Cardiac septum (tissue), 1 donor: ENCODE measurements at places on chromosomes 4 and X. TPM values are rescaled to one million over a fixed set of nuclear protein-coding genes. Genes with fewer than 3 reads are reported as not detected.

DNA sequence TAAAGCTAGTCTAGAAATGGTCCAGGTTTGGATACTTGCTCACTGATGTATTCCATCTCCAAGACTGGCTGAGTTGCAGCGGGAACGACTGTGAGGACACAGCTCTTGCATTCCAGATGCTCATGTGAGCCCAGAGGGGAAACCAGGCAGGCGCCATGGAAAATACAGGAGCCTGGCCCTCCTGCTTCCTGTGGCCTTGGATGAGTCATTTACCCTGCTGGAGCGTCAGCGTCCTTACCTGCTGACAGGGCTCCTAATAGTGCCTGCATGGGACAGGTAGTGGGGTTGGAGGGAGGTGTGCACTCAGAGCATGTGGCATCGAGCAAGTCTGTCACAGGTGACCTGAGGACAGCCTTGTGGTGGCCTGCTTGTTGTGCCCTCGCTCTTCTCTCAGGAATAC lies 69.4 kb downstream of the NSG1 start:
- DNase-seq: no peak

- DNase-seq: no peak
Observed at GRCh38 chrX:136431625-136432024, 56.1 kb upstream of the BRS3 start.

SLC25A53 gene
- 10.9 TPM for total RNA-seq

HTR2C gene
- not detected for total RNA-seq

BBS12 gene
- total RNA-seq: 3.1 TPM

MAGEE2 gene
- total RNA-seq: not detected

CCKAR gene
- total RNA-seq: not detected

HSD17B13 gene
- 0.38 TPM for total RNA-seq
